ENCODE measurements at places on chromosomes 3 and 15.

DNA sequence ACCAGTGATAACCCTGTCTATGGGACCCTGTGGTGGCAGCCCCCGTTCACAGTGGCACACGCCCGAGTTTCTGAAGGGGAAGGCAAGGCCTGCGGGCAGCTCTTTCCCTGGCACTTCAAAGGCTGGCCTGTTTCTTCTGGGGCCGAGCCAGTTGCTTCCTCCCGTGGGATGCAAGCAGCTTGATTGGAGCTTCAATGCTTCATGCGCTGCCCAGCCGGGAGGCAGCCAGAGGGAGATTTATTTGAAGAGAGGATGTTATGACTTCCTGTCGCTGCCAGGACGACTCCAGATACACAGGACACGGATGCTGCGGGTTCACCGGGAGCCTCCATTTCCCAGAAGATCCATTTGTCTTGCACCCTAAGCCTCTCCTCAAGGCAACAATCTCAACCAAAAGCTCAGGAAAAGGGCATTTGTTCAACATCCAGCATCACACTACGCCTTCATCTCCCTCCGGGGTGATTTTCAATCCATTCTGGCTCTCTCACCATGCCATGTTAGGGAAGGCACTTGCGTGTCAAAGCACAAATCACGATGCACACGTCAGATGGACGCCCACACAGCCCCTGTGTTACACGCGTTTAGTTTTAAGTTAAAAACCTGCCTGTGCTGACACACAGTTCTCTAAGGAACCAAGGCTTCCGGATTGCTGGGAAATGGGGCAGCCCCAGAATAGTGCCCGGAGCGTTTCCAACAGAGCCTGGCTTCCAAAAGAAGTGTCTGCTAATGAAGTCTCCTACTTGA, 330.2 kb downstream of the OCA2 start:
- DNase-seq: no peak

DNA sequence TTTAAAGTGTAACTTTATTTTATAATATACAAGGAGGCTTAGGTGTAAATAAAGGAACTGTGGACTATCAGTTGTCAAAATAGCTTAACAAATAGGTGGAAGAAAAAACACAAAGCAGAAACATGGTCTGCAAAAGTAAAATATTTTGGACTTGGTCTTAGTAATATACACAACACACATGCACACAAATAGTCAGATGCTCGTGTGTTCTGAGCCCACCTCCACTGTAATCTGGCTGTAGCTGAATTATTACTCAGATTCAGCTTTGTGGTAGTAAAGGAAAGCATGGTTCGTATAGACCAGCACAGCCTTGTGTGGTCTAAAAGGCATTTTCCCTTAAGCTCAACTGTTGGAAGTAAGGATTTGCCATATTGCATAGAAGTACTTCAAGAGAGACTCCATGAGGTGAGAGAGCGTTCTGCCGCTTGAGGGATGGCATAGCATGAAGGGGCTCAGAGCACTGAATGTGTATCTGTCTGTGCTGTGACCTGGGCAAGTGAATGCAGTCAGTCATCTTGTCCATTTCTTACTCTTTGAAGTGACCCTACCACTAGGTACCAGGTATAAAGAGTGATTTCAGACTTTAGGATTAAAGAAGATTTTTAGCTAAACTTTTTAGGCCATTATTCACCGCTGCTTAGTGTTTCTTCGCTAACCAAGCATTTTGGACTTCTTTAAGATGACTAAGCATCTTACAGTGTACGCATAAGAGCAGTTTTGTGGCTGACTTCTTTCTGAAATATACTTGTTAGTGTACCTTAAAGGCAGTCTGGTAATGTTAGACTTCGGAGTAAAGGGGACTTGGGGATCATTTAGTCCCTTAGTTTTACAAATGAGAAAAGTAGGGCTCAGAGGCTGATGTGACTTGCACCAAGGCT, 15.2 kb downstream of the TPM1 start:
- DNase-seq: no peak

- no peak for DNase-seq
Measured at GRCh38 chr3:18512007-18512406, 86.9 kb upstream of the SATB1 start.

DNA sequence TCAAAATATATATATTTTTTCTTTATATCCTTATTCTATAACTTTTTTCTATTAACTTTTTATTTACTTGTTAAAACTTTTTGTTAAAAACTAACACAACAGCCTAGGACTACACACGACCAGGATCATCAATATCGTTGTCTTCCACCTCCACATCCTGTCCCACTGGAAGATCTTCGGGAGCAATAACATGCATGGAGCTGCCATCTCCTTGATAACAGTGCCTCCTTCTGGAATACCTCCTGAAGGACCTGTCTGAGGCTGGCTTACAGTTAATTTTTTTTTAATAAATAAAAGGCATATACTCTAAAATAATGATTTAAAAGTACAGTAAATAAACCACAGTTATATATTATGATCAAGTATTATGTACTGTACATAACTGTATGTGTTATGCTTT, 58.9 kb downstream of the SFMBT1 start:
- no peak for DNase-seq

GRCh38 chr3:28476194-28476593, 127.6 kb upstream of the AZI2 start:
- no peak for DNase-seq

GRCh38 chr15:25568751-25569150, 129.9 kb upstream of the UBE3A start:
- no peak for DNase-seq

GRCh38 chr3:31051226-31051625, 156.8 kb upstream of the GADL1 start:
- DNase-seq: no peak

DNA sequence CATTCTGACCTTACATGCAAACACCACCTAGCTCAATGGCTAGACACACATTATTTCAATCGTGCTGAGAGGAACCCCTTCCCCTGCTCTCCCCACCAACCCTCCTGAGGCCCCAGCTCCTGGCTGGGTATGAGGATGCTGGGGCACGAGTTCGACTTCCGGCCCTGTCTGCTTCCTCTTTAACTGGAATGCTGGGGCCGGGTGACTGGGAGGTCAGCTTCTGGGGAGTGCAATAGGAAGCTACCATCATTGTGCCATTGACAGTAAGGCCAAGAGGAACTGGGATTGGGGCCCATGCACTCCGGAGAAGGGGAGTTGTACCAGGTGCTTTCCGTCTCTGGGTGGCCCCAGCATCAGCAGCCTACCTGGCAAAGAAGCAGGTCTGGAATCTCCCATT, 15.6 kb upstream of the TLE3 start:
- DNase-seq: no peak

DNA sequence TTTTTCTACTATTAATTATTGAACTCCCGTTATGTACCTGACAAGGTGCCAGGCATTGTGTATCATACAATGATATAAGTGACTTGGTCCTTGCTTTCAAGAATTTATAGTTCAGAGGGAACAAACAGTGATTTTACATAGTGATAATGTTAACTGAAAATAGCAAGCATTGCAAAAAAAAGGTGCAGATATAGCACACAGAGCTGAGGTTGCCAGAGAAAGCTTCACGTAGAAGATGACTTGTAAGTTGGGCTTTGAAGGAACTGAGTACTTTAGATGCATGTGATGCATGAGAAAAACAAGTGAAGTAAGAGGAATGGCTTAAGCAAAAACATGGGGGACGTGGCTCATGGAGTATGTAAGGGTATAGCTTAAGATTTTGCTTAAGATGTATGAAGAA, 584.5 kb downstream of the NAALADL2 start:
- no peak for DNase-seq

DNA sequence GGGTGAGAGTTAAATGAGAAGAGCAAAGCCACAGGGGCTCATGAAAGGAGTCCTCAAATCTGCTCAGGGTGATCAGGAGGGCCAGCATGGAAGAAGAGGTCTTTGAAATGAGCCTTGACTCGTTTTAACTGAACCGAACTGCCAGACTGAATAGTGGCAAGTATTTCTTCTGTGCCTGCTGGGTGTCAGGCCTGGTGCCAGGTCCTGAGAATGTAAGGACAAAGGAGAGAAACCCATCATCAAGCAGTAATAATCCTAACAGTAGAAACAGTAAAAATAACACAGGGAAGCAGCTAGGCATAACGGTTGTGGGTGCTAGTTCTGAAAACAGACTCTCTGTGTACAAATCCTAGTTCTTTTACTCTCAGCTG, 40.4 kb upstream of the SMAD3 start:
- DNase-seq: no peak
